ENCODE measurements at places on chromosomes 4 and X. TPM values are rescaled to one million over a fixed set of nuclear protein-coding genes. Genes with fewer than 3 reads are reported as not detected.

DNA sequence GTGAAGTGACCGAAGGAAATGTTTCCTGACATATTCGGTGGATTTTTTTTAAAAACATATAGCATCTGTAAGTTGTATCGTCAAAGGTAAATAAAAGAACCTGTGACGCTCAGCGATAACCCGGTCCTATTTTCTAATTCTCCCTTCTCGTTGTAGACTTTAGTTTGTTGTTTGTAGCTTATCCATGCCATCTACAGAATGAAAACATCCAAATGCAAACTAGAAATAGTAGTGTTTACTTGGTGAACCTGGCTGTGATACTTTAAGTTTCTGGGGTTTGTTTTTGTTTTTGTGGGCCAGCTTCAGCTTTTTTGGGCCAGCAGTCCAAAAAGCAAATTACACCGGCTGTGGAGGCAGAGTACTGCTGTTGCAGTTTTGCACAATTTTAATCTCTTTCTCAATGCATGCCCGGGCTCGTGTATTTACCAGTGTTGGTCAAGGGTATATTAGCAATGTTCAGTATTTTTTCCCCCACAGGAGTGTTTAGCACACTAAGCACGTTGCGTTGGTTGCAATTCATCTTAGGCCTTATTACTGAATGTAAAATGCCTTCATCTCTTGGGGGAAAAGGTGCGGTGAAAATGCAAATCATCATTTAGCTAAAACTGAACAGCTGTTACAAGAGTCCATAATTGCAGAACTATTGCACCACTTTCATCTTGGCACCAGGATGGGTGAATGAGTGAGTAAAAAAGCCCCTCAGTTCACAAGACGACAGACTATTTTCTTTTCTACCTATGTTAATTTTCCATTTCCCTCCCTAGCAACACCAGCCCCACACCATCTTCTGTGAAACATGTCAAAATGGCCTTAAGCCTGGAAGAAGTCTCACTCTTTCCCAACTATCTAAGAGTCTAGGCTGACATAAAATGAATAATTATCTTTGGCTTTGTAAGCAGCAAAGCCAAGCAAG is 1.7 kb upstream of the CNOT6L start:
- H3K36me3 ChIP-seq: peaks cover 29% of the 10 kb centered on the region
- peak; percentile 27 for DNase-seq
- H3K27ac ChIP-seq: peak overlapping the region; percentile 99
- H3K27me3 ChIP-seq: no peaks in the 10 kb centered on the region

DNA sequence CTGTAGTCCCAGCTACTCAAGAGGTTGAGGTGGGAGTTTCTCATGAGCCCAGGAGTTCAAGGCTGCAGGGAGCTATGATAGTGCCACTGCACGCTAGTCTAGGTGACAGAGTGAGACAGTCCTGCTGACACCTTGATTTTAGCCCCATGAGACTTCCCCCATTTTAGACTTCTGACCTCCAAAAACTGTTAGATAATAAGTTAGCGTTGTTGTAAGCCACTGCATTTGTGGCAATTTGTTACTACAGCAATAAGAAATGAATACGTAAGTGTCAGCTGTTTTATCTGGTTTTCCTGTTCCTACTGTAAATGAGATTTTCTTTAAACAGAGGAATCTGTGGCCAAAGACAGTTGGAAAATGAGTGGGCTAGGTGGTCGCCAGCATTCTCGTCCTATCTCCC is 83.9 kb downstream of the ARHGAP10 start:
- H3K27me3 ChIP-seq: no peaks in the 10 kb centered on the region
- H3K36me3 ChIP-seq: no peaks in the 10 kb centered on the region
- no peak for DNase-seq
- no peak overlapping the region for H3K27ac ChIP-seq

The EGF gene
- total RNA-seq: not detected

DNA sequence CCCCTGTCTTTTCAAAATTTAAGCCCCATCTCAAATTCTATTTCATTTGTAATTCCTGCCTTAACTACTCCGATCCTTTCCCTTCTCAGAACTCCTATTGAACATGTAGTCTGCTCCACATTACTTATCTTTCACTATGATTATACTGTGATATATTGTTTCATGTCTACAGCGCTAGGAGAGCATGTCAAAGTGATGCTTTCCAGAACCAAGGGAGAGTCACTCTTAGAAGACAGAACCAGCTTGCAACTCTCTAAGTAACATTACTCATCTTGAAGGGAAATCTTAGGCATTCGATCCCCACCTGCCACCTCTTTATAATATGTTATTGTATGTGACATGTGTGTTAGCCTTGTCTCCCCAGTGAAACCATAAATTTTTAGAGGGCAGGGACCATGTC is 10.5 kb downstream of the EXOC1L start:
- no peak overlapping the region for H3K27ac ChIP-seq
- H3K36me3 ChIP-seq: no peaks in the 10 kb centered on the region
- peaks cover 22% of the 10 kb centered on the region for H3K27me3 ChIP-seq
- H3K4me3 ChIP-seq: no peak overlapping the region
- H3K4me1 ChIP-seq: peaks cover 5% of the 10 kb centered on the region

- no peaks in the 10 kb centered on the region for H3K4me1 ChIP-seq
- H3K4me3 ChIP-seq: no peak overlapping the region
- no peak overlapping the region for H3K27ac ChIP-seq
These were observed 63.1 kb upstream of the KLHL13 start for GRCh38 chrX:118179718-118180117.

DNA sequence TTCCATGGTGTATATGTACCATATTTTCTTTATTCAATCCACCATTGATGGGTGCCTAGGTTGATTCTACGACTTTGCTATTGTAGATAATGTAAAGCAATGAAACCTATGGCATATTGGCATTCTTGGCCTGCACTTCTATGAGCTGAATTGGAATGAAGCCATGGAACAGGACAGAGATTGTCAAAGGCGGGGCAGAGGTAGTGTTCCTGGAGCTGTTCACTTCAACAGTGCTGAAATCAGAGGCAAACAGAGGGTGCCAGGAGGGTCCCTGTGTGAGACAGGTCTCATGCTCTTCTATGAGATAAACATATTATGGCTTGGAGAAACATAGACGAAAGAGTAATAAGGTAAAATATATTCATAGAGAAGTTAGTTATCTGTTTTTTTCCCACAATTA is 342.6 kb upstream of the VCX start:
- no peaks in the 10 kb centered on the region for H3K4me1 ChIP-seq
- no peak overlapping the region for H3K4me3 ChIP-seq
- H3K36me3 ChIP-seq: no peaks in the 10 kb centered on the region
- no peak for DNase-seq
- no peak overlapping the region for H3K27ac ChIP-seq
